ENCODE measurements at places on chromosomes 5 and 9.

- DNase-seq, result no peak
Measured at GRCh38 chr9:98972716-98973115, 29.0 kb downstream of the COL15A1 start.

GRCh38 chr5:159317849-159318248, 12.4 kb downstream of the IL12B start:
- no peak for DNase-seq

DNA sequence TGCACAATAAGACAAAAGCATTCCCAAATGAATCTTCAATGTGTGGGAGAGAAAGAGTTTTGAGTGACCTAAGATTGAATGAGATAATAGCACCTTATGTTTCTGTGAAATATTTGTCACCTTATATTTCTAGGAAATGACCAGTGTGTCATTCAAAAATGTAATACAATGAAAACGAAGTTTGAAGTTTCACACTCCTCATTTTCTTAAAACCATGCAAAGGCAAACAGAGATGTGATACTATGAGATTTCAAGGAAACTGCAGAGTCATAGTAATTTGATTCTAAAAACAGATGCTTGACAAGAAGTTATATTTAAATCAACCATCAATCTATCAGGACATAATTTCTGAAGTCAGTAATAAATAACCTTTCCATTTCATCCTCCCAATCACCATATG, 13.6 kb upstream of the ABCA1 start:
- DNase-seq, result no peak

DNA sequence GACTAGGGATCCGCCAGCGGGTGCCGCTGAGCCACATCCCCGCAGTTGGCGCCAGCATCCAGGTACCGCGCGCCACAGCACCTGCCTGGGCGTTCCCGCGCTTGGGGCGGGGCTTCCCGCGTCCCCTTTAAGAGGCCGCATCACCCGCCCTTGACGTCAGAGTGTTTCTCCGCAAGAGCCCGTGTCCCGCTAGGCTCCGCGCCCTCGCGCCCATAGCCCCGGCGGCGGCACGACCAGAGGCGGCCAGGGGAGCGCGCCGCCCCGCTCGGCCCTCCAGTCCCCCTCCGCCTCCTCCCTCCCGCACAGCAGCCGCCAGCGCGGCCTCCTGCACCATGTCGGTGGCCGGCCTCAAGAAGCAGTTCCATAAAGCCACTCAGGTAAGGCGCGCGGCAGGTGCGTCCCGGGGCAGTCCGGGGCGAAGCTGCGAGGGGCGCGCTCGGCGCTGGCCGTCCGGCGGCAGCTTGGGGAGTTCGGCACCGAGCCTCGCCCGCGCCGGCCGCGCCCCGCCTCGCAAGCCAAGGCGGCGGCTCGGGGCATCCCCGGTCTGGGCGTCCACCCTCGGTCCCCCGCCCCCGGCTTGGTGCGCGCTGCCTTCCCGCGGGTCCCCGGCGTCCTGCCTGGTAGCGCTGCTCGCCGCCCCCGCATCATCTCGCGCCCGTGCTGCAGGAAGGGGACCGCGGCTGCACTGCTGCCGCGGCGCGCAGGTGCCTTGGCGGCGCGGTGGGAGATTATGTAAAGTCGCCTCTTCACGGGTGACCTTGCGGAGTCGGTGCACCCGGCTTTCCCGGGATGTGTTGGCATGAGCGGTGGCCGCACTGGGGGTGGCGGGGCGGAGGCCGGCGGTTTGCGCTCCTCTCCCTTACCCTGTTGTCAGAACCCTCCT, at the start of gene SH3GL2:
Gene SH3GL2, plus strand, starts transcription at position 156 of the 883 bp plus-strand sequence.
- DNase-seq, result no peak

- no peak for DNase-seq
Measured at GRCh38 chr9:97697837-97698236, 697 bp upstream of the XPA start.

- no peak for DNase-seq
Measured at GRCh38 chr5:139061274-139061673, 136.9 kb downstream of the SIL1 start.

DNA sequence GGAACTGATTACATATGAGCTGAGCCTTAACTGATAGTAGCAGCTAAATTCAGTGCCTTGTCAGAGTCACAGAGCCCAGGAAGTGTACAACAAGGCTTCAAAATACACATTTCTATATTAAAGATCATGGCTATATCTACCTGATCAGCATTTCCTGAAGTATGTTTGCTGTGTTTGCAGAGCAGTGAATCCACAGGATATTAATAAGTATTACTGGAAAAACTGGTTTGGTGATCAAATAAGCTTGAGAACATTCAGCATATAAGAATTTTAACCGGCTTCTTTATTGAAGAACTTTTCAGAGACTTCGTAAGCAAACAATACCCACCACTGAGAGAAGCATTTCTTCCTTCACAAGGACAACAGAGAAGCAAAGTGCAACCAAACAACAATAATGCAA, 227.0 kb downstream of the ELAVL2 start:
- no peak for DNase-seq

DNA sequence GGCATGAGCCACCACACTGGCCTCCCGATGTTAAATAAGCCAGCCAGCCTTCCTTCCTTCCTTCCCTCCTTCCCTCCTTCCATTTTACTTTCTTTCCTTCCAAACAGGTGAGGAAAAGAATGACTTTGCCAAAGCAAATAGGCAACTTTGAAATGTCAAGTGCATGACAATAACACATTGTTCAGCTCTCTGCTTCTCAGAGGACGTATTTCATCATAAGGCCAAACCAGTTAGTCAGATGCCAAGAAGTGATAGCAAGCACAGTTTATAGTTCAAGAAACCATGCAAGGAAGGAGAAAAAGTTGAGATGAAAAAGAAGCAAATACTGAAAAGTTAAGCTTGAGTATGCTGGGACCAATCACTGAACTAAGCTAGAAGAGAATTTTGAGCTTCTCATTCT, 29.5 kb downstream of the POU4F3 start:
- no peak for DNase-seq

DNA sequence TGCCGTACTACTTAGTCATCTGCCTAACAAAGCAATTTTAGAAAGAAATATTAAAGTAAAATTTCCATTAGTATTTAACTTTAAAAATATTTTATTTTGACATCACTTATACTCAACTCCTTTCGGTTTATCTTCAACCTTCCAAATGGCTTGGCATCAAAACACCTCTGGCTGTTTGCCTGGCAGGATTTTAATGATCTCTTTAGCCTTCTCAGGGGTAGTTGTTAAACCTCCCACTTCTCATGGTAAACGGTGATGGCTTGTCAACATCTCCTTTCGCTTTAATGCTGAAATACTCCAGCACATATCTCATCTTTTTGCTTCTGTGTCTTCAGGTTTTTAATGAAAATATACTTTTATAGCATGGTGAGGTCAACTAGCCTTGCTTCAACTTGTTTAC, 747.1 kb downstream of the CETN3 start:
- no peak for DNase-seq

DNA sequence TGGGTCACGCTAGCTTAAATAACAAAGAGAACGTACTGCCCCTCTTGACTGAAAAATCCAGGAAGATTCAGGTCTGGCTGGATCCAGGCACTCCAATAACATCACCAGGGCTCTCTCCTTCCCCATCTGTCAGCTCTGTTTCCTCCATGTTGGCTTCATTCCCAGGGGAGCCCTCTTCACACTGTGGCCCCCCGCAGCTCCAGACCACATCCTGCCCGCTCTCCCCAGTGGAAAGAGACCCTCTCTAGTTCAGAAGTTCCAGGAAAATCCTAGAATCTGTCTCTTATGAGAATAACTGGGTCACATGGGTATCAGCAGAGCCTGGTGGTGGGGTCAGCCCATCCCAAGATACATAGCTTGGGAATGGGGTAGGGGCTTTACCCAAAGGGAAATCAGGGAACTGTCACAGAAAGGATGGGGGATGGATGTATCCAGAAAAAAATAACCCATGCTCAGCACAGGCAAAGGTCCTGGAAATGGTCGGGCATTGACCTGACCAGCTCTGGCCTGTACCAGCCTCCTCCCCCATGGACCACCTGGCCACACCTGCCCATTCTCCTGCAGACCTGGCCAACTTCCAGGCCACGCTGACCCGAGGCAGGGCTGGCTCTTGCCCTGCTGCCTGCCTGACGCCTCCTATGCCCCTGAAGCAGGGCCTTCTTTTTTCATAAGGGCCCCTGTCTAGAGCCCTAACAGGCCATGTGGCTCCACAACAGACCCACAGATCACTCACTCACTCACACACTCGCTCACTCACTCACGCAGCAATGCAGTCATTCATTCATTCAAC, 65.9 kb downstream of the COL23A1 start:
- DNase-seq, result no peak

DNA sequence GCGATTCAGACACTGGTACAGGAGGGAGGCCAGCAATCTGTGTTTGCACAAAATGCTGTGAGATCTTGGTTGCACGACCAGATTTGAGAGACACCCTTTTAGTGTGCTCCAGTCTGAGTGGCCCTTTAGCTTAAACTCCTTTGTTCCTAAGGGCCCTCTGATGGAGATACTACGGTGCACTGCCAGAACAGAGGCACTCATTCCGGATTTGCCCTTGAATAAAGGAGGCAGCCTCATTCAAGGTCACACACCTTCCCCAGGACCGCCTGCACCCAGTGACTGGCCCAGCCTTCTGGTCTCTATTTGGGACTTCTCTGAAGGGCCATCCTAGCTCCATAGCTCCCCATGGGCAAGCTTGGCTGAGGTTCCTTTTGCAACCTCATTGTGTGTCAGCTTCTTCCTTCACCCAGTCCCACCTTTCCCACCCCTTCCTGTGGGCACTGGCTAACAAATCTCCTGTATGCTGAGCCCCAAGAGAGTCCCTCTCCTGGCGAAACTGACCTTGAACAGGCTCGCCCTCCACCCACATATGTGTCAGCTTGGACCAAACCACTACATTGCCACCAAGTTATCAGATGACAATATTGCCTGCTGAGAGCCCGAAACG, 191.7 kb downstream of the GABBR2 start:
- DNase-seq, result no peak

DNA sequence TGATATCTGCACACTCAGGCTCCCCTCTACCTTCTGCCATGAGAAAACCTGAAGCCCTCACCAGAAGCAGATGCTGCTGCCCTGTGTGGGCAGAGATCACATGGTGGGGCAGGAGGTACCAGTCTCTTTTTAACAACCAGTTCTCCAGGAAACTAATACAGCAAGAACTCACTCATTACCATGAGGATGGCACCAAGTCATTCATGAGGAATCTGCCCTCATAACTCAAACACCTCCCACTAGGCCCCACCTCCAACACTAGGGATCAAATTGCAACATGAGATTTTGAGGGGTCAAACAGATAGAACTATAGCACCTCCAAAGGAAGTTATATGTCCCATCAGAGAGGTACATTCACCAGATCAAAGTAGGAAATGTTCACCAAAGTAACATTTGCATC, 136.3 kb upstream of the SHB start:
- DNase-seq, result no peak

DNA sequence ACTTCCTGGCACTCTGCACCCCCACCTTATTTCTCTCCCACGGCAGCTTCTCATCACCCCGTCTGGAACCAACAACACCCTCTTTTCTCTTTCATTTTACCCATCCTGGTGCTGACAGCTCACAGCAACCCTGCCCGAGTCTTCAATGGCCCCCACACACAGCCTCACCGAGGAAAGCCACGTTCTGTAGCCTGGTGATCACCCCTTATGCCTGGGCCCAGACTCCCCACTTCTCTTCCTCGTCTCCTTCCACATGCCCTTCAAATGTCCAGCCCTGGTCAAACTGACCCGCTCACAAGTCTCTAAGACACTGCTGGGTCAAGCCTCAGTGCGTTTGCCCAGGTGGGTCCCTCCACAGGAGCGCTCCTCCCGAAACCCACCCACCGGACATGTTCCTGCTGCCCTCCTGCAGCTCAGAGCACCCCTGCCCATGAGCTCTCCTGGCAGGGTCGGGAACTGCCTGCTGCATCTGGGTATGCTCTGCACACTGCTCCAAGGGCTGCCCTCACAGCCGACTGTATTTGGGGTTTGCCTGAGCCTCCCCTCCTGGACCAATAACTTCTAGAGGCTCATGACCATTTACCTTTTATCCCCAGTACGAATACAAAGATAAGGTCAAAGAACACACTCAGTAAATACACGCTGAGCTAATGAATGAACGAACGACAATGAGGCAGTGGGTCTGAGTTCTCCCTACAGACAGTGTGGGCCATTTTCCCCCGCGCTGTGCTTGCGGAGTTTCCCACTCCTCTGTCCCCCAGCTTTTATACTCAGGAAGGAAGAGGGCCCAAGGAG, 154.7 kb upstream of the PHYKPL start:
- DNase-seq, result no peak

Data from activated T-helper 9 cell treated with anti-CD3 and anti-CD28 coated beads, Interleukin-2, amount 50 U/mL, for 16 hours (primary cell).